ENCODE measurements at places on chromosomes 16 and 17.

DNA sequence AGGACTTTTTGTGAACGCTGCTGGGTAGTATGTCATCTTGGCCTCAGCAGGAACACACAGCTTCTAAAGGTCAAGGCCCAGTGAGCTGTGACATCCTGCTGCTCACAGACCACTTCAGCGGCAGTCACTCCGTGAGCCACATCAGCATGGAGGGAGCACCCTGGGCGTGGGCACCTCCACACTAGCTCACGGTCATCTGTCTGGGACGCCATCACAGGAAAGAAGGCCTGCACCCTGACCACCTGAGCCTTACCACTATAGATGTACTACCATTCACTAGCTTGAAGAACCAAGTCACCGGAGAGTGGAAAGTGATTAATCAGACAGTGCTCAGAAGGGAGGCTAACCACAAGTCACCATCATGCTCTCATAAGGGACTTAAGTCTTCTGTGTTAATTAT, 3.3 kb downstream of the AXIN1 start:
- DNase-seq, result no peak

- no peak for DNase-seq
Observed at GRCh38 chr16:19225651-19226050, 57.6 kb downstream of the SYT17 start.

- no peak for DNase-seq
Observed at GRCh38 chr17:19005137-19005773, 691 bp upstream of the FAM83G start.

- DNase-seq, result peak; percentile 85
Observed at GRCh38 chr17:28750178-28751047, 6.6 kb downstream of the TRAF4 start.

DNA sequence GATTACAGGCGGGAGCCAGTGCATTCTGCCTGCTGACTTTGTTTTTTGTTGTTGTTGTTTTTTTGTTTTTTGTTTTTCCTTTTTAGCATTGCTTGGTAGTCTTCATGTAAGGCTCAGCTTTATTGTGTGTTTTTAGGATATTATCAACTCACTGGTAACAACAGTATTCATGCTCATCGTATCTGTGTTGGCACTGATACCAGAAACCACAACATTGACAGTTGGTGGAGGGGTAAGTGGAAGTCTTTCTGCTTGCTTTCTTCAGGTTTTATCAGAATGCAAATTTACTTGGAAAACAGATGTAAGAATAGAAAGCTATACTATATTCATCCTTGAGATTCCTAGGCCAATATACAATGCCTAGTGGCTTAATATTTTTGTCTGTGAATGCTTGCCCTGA, 3.3 kb upstream of the CMTM1 start:
- no peak for DNase-seq

- DNase-seq, result no peak
Observed at GRCh38 chr17:35891269-35891668, 11.1 kb upstream of the CCL5 start.

DNA sequence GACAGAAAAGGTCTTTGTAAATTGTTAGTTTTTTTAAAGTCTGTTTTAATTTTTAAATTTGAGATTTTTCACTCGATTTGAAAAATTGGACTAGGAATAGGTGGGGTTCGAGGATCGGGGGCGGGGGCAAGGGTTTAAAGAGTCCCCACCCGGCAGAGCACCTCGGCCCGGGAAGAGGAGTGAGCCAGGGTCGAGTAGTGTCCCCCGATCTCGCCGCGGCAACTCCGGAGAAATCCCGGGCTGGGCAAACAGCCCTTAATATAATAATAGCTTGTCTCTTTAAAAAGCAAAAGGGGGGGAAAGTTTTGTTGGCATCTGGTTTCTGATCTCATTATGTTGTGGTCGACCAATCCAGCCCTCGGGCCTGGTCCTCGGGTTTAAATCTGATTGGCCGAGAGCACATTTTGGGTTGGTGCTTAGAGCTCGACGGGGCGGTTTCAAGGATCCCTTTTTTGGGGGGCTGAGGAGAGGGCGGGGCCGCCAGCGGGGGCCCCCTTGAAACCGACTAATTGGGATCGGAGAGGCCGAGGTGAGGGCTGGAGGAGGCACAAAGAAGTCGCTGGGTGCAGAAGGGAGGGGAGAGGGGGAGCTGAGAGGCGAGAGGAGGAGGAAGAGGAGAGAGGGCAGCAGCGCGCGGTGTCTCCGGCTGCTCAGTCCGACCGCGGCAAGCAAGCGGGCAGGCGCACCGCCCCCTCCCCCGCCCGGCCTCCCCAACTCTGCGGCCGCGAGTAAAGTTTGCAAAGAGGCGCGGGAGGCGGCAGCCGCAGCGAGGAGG, at the start of gene FZD2:
FZD2 (plus strand) TSS at position 653 of the 775 bp plus-strand sequence. CDS start 205 bp downstream, outside the sequence.
- peak; percentile 99 for DNase-seq

DNA sequence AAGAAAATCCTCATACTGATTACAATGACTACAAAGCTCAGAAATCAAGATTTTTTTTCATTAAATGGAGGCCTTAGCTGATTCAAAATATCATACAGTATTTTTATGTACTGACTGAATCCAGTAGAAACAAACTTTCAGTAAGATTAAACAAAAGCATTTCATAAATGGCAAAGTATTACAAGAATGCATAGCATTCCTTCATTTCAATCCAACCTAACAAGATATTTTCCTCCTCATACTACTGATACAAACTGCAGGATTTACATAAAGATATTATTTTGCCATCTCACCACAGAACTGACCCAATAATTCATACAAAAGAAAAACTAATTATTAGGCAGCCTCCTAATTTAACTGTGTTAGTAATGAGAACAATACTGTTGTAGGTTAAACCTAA, 6.2 kb upstream of the KANSL1 start:
- peak; percentile 12 for DNase-seq

DNA sequence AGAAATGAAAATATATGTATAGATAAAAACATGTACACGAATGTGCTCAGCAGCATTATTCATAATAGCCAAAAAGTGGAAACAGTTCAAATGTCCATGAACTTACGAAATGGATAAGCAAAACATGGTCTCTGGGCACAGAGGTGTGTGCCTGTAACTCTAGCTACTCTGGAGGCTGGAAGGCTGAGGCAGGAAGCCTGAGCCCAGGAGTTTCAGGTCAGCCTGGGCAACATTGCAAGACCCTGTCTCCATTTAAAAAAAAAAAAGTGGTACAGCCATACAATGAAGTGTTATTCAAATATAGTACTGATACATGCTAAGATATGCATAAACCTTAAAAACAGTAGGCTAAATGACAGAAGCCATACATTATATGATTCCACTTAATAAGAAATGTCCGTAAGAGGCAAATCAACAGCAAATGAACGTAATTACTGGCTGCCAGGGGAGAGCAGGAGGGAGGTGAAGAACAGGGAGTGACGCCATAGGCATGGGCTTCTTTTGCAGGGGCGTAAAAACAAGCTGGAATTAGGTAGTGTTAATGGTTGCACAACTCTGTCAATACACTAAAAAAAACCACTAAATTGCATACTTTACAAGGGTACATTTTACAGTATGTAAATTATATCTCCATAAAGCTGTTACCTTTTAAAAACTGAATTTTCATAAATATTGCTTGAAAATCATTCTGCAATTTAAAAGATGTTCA, 87.2 kb upstream of the PLEKHM1 start:
- no peak for DNase-seq

DNA sequence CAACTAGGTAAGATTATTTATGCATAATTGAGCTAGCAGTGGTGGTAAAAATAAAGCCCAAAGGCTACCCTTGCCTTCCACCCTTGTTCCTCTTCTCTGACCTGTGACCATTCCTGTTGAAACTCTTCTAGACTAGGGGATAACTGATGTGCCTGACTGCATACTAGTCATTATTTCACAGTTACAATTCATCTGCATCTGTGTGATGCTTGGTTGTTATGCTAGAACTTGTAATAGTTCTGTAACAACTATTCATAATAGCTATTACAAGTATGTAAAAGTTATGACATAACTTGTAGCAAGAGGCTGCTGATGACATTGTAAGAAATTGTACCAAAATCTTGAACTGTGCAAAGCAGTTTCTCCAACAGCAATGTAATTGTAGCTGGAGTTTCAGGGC, 2.4 kb upstream of the VAC14 start:
- peak; percentile 27 for DNase-seq

DNA sequence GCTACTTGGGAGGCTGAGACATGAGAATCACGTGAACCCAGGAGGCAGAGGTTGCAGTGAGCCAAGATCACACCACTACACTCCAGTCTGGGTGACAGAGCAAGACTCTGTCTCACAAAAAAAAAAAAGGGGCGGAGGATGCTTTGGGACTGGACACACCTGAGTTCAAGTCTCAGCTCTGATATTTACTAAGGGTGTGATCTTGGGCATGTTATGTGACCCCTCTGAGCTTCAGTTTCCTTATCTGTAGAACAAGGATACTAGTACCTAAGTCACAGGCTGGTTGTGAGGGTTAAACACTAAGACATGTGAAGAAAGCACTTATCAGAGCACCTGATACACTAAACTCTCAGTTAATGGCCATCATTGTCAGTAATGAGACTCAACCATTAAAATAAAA, 25.9 kb downstream of the HOXB1 start:
- DNase-seq, result no peak

- DNase-seq, result peak; percentile 99
Observed at GRCh38 chr16:84689111-84689510, 10.7 kb upstream of the USP10 start.

DNA sequence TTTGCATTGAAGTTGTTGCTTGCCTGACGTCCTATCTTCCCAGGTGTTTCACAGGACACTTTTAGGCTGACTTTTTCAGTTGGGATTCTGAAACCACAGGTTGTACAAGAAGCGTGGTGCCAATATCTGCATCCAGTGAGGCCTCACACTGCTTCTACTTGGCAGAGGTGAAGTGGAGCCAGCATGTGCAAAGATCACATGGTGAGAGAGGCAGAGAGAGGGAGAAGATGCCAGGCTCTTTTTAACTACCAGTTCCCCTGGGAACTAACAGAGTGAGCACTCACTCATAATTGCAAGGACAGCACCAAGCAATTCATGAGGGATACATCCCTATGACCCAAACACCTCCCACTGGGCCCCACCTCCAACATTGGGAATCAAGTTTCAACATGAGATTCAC, 5.8 kb upstream of the ABCA6 start:
- DNase-seq, result no peak

DNA sequence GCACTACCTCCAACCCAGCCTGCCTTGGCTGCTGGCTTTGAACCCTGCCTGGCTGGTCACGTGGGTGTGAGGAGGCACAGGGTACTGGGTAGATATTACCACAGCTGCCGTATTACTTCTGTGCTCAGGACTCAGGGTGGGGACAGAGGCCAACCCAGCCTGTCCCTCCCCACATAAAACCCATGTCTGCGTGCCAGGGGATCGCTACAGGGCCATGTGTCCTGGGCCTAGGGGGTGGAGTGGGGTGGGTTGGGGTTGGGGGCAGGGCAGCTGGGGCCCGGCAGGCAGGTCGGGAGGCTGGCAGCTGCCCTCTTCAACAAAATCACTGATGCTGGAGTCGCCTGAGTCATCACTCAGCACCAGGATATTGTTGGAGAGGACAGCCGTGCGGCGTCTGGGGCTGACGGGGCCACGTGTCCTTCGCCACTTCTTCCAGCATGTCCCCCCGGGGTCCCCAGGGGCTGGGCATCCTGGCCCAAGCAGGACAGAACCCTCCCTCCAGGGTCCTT, 39.7 kb upstream of the PVALEF start:
- no peak for DNase-seq
